Right ventricle myocardium inferior (tissue), 1 donor: ENCODE measurements at places on chromosomes 2 and 18.

DNA sequence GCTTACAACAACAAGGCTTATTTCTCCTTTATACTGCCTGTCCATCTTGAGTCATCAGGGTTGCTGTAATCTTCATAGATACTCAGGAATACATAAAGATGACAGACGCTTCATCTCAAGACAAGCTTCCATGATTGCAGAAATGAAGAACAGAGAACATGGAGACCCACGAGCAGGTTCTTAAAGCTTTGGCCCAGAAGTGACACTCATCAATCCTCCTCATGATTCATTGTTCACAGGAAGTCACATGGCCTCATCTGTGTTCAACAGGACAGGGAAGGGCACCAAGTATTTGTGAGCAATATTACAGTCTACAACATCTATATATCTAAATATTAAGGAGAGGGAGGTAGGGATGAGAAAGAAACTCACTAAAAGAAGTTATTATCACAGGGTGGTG lies 36.5 kb upstream of the PGAP1 start:
- DNase-seq: no peak

- no peak for DNase-seq
These were observed 2.8 kb downstream of the DNAJC5G start for GRCh38 chr2:27278010-27278409.

- no peak for DNase-seq
These were observed 205.9 kb downstream of the ACKR3 start for GRCh38 chr2:236775511-236775910.

DNA sequence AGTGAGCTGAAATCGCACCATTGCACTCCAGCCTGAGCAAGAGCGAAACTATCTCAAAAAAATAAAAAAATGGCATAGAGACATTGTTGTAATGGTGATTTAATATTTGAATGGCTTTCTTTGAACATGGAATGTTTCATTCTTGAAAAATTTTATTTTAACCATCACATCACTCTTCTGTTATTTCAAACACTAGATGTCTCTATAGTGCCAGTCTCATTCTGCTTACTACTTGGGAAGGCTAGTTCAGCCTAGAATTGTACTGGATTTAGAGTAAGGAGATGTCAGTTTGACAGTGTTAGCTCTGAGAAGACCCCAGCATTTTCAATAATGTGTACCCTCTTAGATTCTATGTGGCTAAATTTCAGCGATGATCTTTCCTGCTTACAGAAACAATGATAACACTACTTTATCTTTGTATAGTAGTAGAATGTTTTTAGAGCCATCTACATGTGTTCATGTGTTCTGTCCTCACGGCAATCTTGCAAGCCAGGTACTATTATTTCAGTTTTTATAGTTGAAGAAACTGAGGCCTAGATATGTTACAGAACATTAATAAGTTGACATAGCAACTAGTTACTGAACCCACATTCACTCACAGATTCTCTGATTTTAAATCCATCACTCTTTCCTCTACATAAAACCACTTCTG lies 142.9 kb upstream of the ZSWIM2 start:
- DNase-seq: no peak

- DNase-seq: no peak
These were observed 153.8 kb upstream of the ACAA2 start for GRCh38 chr18:49967171-49967570.

GRCh38 chr2:106812841-106813240 lies 73.1 kb downstream of the ST6GAL2 start:
- DNase-seq: no peak

- DNase-seq: no peak
These were observed 435.0 kb downstream of the RNF144A start for GRCh38 chr2:7352191-7352590.

GRCh38 chr18:70720607-70721006 lies 431.8 kb downstream of the SOCS6 start:
- DNase-seq: no peak

GRCh38 chr2:56102098-56102497 lies 81.7 kb upstream of the CCDC85A start:
- DNase-seq: no peak

GRCh38 chr2:80078290-80079036 lies 226.1 kb downstream of the LRRTM1 start:
- DNase-seq: no peak

GRCh38 chr2:69099541-69099940 lies 86.6 kb downstream of the ANTXR1 start:
- no peak for DNase-seq

- no peak for DNase-seq
These were observed 220.1 kb downstream of the HAUS1 start for GRCh38 chr18:46324087-46324955.

DNA sequence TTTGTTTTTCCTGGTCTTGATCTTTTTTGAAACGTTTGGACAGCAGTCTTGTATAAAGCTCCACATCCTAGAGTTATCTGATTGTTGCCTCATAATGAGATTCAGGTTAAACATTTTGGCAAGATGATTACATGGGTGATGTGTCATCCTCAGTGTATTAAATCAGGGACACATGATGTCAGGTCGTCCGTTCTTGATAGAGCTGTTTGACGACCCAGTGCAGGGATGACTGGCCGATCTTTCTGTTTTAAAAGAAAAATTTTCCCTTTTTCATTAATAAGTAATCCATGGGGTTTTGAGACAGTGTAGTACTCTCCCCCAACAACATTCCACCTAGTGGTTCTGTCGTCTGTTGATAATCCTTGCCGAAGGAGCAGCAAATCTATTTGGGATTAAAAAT lies 44.5 kb upstream of the SERPINB2 start:
- no peak for DNase-seq

- no peak for DNase-seq
These were observed 21.1 kb upstream of the RALBP1 start for GRCh38 chr18:9454061-9454703.

DNA sequence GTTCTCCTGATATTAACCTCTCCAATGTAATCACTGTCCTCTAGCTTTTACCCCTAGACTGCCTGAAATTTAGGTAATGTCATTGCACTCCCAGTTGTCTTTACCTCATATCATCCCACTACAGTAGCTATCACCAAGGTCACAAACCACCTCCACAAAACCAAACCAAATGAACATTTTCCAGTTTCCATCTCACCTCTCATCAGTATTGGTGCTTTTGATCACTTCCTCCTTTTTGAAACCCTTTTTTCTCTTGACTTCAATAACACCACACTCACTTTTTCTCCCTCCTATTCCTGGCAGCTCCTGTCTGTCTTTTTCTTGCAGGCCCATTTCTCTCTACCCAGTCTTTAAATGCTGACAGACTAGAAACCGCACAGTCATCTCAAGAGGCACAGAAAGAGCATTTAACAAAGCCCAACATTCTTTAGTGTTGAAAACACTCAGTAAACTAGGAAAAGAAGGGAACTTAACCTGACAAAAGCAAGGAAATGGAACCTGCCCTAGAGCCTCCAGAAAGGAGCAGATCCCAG lies 95.9 kb upstream of the SIX2 start:
- no peak for DNase-seq

DNA sequence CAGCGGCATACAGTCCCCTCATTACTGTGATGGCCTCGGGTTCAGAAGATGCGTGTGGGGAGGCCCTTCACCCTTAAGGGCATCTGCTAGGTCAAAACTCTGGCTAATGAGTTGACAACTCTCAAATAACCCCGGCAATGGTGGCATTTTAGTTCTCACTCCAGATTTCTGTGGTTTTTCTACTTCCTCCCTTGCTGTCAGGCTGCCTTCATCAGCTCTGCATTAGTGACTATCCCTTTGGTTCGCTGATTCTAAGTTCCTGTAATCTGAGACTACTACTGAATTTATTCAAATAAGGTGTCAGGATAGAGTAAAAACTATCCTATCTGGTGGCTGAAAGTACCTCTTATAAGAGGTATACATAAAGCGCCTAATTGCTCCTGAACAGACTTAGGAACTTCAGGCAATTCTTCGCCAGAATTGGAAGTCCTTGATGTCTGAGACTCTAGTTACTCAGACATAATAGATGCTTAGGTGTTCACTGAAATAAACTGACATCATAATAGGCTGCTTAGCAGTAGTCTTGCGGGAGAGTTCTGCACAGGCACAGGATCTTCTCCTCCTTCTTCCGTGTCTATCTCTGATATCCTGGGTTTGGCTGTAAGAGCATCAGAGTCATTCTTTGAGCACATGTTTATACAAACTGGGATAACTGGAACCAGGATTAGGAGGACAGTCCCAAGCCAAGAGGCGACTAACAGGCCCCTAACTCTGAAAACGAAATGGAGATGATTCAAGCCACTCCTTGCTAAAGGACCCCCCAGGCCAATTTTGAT lies 194.5 kb downstream of the DNER start:
- no peak for DNase-seq

- peak; percentile 59 for DNase-seq
These were observed 1.1 kb upstream of the TMEFF2 start for GRCh38 chr2:192195548-192196418.

GRCh38 chr2:215447673-215448081 lies 11.8 kb upstream of the FN1 start:
- no peak for DNase-seq

- DNase-seq: no peak
These were observed 10.8 kb upstream of the IL18RAP start for GRCh38 chr2:102412199-102412598.

DNA sequence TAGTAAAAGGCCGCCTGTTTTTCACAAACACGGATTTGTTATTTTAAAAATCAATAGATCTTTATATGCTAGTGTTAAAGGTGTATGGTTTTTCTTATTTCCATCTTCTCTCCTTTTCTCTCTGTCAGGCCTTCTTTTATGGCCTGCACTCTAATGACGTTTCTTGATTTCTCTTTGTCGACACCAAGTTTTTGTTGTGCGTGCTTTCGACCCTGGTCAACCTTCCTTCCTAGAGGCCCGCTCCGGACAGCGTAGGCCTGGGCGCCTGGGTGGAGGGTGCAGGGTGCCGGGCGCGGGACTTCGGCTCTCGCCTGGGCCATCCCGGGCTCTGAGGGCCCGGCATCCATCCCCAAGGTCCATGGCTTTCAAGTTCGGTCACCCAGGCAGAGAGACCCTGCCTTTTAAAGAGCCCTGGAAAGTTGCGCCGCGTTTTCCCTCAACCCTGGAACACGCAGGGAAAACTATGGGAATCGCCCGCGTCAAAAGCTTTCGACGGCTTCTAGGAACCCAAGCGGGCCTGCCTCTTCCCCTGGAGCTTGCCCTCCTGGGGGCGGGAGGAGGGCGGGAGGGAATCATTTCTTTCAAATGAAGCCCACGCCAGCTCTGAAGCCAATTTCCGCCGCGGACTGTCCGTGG lies 4.1 kb upstream of the SATB2 start:
- no peak for DNase-seq

DNA sequence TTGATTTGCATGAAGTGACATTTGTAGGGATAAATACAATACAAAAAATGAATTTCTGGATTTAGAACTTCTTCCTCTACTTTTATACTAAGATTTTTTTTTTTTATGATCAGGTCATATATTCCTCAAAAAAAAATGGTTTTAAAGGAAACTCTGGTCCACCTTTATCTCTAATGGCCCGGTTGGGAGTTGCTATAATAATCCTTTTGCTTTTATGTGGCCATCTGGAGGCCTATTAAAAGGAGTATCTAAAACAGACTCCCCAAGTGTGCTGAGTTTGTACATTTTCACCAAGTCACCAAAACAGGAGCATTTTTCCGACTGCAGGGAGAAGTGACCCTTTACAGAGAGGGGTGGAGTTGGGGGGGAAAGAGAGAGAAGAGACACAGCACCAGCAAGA lies 329.2 kb upstream of the FIGN start:
- DNase-seq: no peak

DNA sequence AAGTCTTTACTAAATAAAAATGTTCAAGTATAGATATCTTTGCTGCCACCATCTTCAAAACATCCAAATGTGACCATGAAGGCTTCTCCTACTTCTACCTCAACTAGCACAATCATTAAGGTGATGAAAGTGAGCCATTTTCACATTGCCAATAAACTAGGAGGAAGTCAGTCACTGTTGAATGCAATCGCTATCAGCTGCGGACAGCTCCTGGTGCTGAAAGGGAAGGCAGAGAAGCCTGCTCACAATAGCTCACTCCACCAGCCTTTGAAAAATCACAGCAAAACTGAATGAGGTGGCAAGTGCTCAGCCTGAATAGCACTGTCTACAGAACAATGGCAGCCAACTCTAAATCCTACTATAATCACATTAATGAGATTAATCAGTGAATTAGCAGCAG lies 2.2 kb downstream of the MYT1L start:
- DNase-seq: no peak

- no peak for DNase-seq
These were observed 224.1 kb downstream of the SH3RF3 start for GRCh38 chr2:109352898-109353689.

GRCh38 chr2:3670941-3671340 lies 12.9 kb downstream of the ALLC start:
- no peak for DNase-seq

GRCh38 chr2:232448304-232448690 lies 7.7 kb upstream of the ALPI start:
- DNase-seq: no peak

GRCh38 chr2:221104361-221104811 lies 467.7 kb downstream of the EPHA4 start:
- DNase-seq: peak; percentile 92

- DNase-seq: no peak
These were observed 110.4 kb downstream of the CDC42EP3 start for GRCh38 chr2:37560863-37561614.

GRCh38 chr2:241561832-241562231 lies 3.3 kb downstream of the BOK start:
- DNase-seq: peak; percentile 80

- no peak for DNase-seq
These were observed 528.5 kb upstream of the CRIM1 start for GRCh38 chr2:35827086-35827485.

GRCh38 chr2:10300997-10301940 lies 1.4 kb upstream of the HPCAL1 start:
- no peak for DNase-seq

- no peak for DNase-seq
These were observed 28.6 kb downstream of the TGFA start for GRCh38 chr2:70525032-70525431.

DNA sequence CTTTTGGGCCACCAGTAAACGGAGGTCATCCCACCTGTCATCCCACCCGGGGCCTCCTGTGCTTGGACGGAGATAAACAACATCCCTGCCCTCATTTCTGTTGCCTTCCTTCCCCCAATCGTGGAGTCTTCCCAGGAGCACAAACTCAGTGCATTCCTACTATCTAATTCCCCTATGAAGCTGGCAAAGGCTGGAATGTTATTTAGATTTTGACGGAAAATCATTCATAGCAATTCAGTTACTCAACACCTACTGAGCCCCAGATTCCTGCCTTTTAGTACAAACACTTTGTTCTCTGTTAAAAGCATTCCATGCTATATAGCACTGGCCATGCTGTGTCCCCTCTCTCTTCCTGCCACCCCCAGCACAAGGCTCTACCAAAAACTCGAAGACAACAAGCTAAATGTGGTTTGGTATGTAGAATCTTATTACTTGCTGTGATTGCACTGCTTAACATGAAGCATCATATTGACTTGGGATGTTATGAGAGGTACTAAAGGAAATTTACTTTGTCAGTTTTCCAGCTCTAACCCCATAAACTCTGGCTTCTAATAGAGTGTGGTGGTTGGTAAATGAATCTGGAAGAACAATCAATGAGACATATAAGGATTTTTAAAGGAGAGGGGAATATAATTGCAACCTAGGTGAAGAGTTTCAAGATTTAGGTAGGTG lies 32.3 kb upstream of the IMPA2 start:
- no peak for DNase-seq

GRCh38 chr2:12027136-12027535 lies 280.7 kb downstream of the LPIN1 start:
- DNase-seq: no peak
